ENCODE measurements at places on chromosomes 3 and 15.

DNA sequence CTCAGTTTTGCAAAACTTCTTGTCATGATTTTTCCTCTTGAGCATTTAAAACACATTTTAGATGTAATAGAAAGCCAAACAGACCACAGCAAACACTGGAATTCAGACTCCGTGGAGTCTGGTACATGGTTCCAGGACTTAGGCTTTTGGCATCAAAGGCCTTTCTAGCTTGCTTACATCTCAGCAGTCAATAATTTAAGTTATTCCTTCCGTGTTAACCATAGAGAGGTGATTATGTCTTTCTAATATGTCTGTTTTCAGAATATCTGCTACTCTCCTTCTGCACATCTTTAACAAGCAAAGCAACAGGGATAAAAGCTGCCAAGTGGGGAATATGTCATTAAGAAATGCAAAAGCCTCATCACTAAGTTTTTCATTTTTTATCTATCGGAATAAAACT lies 171.7 kb upstream of the CRBN start:
- DNase-seq: no peak

DNA sequence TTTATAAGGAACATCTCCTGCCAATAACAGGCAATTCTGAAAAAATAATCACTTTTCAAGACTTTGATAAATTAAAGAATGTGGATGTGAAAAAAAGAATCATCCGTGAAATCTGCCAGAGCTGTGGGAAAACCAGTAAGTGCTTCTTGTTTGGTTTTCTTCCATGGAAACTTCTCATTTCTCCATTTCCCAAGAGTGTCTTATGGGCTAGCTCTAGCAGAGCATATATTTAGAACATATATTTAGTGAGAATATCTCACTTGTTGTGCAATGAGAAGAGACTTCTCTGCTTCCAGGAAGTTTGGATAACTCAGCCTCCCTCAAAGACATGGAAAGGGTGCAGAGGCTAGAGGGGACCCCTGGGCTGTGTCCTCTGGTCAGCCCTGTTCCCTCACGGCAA lies 49.9 kb downstream of the COL6A5 start:
- no peak for DNase-seq

DNA sequence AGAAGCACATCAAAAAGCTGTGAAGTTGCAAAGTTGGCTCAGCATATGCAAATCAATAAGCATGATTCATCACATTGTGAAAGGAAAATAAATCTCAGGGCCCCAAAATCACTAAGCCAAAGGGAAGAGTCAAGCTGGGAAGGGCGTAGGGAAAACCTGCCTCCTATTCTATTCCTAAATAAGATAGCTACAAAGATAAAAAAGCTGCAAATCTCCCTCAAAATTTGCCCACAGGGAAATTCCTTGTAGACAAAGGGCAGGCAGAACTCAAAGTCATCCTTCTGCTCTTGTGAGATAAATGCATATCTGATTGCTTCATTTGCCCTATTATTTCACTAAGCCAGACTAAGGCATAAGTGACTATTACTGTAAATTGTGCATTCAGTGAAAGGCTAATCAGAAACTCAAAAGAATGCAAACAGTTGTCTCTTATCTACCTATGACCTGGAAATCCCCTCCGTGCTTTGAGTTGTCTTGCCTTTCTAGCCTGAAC lies 30.5 kb upstream of the CCNL1 start:
- DNase-seq: no peak

DNA sequence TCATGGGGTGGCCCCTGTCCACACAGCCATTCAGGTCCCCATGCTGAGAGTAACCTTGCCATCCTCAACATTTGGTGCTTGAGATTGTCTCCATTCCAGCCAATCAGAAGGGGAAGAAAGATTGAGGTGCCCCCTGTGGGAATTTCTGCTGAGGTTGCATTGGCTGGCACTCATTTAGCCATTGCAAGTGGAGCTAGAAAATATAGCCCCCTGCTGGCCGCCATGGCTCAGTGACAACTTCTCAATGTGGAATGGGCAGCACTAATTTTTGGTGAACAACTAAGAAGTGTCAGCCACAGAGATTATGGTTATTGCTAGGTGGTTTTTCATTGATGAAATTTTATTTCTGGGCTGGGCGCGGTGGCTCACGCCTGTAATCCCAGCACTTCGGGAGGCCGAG lies 22.0 kb downstream of the COL6A6 start:
- peak; percentile 60 for DNase-seq
